GOT3 (cell line): ENCODE measurements at places on chromosomes 12 and 14.

DNA sequence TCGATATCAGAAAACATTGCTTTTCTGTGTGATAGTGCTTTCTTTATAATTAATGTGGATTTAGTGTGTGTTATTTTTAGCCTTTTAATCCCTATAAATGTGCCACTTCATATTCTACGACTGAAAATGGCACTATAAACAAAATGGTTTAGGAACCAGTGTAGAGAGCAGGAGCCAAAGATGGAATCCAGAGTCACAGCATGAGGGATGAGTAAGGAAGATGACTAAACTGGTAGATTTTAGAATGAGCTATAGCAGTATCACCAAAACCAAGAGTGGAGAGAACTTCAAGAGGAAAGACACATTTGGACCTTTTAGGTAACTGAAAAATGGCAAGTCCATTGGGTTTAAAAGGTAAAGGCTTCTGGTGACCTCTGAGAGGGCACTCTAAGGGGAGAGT is 887.2 kb downstream of the NRXN3 start:
- no peak for DNase-seq

DNA sequence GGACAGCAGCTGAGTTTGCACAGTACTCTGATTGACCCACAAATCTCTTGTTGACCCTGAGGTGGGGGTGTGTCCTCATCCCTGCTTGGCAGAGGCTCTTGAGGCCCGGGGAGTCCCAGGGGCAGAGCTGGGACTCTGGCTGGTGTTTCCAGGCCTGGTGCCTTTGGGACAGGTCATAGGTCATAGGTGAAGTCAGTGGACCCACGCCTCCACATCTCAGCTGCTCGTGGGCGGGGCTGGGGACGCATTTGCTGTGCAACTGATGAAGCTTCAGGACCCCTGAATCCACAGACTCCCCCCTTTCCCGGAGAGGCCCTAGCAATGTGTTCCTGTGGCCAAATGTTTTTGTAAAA is 408 bp upstream of the CACNA2D4 start:
- no peak for DNase-seq

- DNase-seq, result no peak
Measured at GRCh38 chr14:88947646-88948598, 123.5 kb downstream of the TTC8 start.

GRCh38 chr14:79656056-79656455 is 555.2 kb downstream of the DIO2 start:
- DNase-seq, result no peak

GRCh38 chr12:32248441-32249140 is 141.9 kb downstream of the BICD1 start:
- DNase-seq, result no peak

- no peak for DNase-seq
Measured at GRCh38 chr12:47817272-47818006, 2.3 kb downstream of the HDAC7 start.

DNA sequence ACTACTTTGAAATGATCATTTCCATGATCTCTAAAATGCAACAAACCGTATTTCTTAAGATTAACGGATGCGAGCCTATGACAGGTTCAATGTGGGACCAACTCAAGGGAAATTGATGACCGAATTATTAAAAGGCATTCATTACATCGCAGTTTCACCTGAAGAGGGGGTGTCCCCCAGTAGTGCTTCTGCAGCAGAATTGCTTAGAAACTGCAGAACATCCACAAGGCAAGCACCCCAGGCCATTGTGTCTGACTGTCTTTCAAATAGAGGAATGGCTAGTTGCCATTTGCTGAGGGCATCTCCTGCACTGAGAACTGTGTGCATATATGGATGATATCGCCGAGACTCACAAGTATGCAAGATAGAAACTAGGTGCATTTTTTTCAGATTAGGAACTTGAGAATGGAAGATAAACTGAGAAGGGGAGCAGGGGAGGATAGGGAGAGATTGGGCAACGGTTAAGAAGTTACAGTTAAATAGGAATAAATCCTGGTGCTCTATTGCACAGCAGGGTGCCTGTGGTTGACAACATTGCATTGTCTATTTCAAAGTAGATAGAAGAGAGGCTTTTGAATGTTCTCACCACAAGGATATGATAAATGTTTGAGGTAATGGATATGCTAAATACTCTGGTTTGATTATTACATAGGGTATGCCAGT is 234.3 kb upstream of the PLEKHG7 start:
- DNase-seq, result no peak

DNA sequence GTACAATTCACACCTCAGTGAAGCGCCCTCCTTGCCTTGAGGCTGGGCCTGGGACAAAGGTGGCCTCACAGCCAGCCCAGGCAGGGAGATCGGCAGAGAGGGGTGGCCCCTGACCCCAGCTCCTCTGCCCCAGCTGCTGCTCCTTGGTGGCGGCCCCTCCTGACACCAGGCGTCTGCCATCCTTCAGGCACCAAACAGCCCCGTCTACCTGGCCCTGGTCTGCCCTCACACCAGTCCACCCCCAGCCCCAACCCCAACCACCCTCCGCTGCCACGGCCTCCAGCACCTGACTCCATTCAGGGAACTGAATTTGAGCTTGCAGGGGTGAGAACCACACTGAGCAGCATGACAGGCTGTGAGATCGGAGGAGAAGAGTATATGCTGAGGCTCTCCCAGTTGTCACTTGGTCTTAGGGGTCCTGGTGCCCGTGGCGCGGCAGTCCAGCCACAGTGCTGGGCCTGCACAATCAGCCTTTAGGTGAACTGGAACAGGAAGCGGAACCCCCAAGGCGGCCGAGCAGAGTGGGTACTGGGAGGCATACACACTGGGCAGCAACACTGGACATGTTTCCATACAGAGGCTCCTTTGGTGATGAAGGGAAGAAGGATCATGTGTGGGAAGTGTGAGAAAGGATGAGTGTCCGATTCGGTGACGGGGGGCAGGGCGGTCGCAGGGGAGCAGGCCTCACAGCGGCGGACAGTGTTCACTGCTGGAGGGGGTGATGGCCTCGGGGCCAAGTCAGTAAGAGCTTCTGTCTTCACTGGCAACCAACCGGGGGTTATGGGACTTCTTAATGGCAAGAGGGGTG is 18.7 kb downstream of the ZFYVE21 start:
- DNase-seq, result no peak

DNA sequence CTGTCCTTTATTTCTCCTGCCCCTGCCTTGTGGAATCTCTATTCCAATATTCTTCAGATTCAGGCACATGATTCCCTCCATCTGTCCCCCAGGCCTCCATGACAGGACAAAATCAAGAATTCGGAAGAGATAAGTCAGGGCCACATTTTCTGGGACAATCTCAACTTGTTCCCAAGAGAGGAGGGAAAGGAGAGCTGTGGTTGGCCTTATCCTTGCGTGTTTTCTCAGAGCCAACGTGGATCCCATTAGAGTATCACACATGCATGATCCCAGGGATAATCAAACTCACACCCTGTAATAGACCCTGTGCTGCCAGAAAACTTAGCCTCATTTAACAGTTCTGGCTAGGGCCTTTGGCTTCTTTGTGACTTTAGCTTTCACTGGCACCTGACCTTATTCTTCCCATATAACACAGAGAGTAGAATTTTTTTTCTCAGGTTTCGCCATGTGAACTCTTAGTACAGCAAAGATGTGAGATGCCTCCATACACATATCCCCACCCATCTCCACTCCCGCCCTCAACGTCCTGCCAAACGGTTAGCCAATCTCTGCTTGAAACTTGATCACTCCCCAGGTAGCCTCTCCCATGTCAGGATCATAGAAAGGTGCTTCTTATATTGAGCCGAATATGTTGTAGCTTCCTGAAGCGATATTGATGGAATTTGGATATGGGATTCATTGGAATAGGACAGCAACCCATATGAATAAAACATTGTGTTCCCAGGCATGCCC is 6.7 kb upstream of the KRT1 start:
- no peak for DNase-seq

DNA sequence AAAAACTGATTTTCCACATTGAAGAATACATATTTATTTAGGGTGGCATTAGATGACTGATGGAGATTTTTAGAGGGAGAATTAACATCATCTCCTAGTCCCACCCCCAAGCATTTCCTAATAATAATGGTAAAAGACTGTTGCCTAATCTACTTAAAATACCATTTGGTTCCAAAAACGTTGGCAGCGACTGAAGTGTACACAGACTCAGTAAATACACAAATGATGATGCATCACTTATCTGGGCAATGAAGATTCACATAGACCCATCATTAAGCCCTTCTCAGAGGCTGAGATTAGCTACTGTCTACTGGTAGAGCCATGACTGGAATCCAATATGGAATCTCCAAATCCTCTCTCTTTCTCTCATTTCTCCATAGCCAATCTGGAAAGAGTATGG is 18.2 kb downstream of the RTN1 start:
- DNase-seq, result no peak

DNA sequence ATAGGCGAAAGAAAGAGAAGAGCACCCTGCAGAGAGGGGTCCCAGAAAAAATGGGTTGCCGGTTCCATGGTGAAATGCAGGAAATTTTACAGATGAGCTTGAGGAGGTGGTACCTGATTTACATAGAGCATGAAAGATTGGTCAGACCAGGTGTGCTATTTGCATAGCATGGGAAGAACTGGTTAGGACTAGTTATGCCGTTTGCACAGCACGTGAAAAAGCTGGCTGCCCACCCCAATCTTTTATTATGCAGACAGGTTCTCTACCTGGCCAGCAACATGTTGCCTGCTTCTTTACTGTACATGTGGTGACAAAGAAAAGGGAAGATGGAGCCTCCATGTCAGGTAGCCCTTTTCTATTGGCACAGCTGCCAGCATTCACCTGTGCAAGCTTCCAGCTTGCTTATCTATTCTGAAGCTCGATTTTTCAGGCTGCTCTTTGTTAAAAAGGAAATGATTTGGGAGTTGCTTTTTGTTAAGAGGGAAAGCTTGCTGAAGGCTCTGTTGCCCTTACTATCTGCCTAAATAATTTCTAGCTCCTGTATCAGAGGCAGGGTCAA is 62.9 kb upstream of the ELK3 start:
- no peak for DNase-seq

DNA sequence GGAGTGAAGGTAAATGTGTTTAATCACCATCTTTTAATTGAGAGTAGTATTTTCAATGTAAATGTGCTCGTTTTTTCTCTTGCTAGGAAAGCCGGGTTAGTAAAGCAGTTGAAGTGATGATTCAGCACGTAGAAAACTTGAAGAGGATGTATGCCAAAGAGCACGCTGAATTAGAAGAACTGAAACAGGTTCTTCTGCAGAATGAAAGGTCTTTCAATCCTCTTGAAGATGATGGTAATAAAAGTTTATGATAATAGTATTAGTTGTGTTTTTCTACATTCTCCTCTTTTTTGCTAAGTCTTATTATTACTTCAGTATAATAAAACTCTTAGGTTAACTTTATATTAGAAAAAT is 93.9 kb downstream of the DNAI7 start:
- no peak for DNase-seq

GRCh38 chr14:20376071-20376588 is 32.7 kb downstream of the PARP2 start:
- no peak for DNase-seq

- no peak for DNase-seq
Measured at GRCh38 chr12:124501112-124501561, 66.3 kb downstream of the NCOR2 start.

- DNase-seq, result no peak
Measured at GRCh38 chr12:12028668-12029402, 41.9 kb upstream of the BCL2L14 start.

DNA sequence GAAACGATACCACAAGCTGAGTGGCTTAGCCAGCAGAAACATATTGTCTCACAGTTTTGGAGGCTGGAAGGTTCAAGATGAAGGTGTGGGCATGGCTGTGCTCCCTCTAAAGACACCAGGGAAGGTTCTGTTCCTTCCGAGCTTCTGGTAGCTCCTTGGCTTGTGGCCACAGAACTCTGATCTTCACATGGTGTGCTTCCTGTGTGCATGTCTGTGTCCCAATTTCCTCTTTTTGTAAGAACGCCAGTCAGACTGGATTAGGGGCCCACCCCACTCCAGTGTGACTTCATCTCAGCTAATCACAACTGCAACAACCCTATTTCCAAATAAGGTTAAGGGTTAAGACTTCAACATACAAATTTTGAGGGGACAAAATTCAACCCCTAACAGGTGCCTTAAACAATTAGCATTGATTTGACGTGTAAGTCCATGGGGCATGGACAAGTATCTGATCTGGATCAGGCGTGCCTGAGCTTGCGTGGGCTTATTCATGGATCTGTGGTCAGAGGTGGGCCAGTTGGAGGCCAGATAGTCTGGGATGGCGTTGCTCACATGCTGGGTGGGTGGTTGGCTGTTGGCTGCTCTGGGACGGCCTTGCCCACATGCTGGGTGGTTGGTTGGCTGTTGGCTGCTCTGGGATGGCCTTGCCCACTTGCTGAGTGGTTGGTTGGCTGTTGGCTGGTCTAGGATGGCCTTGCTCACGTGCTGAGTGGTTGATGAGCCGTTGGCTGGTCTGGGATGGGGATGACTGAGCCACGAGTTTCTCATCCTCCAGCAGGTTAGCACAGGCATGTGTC is 88.5 kb downstream of the LGMN start:
- no peak for DNase-seq

GRCh38 chr12:20985399-20985798 is 145.6 kb upstream of the SLCO1B1 start:
- no peak for DNase-seq

DNA sequence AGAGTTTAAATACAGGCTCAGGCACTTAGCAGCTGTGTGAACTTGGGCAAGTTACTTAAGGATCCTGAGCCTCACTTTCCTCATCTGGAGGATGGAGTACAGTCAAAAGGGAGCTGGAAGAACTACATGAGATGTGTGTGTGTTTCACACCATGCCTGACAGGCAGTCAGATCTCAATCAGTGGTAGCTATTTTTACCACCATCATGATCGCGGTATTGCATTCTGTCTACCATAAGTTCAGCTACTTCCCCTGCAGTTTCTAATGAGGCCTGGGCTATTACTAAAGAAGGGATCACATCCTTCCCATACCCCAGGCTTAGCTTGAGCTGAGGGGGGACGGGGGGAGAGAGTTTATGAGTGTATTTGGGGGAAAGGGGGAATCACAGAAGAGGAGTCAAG is 7.0 kb downstream of the AQP6 start:
- DNase-seq, result no peak

DNA sequence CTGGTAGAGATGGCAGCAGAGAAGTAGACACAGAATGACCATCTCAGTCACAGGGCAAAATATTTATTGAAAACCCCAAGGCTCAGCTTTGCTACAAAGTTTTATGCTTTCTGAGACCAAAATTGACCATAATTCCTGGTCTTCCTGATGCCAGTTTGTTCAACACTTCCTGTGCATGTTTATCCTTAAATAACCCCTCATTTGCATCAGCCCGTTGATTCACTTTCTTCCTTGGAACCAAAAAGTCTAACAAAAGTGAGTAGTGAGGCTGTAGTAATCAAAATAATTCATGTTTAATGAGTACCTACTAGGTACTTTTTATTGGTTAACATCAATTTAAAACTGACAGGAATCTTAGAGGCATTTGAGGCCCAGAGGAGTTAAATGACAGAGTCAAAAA is 51.7 kb downstream of the TRHDE start:
- no peak for DNase-seq

DNA sequence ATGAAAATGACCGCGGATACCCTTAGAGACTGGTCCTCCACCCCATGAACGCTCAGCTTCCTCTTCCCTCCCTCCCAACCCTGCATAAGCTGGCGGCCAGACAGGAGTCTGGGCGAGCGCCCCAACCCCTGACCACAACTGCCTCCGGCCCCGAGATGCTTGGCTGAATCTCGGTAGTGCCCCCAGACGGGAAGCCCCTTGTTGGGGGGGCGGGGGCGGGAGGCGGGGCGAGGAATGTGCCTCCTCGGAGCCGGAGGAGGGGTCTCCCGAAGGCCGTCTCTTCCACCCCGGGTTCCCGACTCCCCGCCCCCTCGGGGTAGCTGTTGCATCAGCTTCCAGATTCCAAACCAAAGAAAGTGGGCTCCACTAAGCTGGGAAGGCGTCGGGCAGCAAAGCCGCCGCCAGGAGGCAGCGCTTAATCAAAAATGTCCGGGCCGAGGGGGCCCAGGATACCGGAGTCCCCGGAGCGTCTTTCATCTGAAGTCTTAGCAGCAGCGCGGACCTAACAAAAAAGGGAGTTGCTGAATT is 7.1 kb upstream of the MRPL52 start:
- no peak for DNase-seq
